Cardiac septum (tissue), 1 donor: ENCODE measurements at places on chromosomes 7 and 10. TPM values are rescaled to one million over a fixed set of nuclear protein-coding genes. Genes with fewer than 3 reads are reported as not detected.

GRCh38 chr7:104986628-104987259 lies 27.3 kb upstream of the KMT2E start:
- no peak for DNase-seq

CPA1 gene
- not detected for total RNA-seq

DNA sequence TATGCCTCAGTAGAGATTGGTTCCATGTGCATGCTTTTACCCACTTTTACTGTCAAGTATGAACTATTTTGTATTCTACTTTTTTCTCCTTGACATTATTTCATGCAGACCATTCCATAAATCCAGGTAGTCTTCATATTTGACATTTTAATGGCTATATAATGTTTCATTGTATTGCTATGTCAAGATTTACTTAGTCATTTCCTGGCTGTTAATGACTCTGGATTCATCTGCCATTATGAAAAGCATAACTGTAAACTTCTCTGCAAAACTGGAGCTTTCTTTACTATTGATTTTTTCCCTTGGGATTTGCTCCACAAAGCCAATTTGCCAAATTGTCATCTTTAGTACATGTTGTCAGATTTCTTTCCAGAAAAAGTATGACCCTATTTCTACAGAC lies 6.8 kb upstream of the MSRB2 start:
- no peak for DNase-seq

DNA sequence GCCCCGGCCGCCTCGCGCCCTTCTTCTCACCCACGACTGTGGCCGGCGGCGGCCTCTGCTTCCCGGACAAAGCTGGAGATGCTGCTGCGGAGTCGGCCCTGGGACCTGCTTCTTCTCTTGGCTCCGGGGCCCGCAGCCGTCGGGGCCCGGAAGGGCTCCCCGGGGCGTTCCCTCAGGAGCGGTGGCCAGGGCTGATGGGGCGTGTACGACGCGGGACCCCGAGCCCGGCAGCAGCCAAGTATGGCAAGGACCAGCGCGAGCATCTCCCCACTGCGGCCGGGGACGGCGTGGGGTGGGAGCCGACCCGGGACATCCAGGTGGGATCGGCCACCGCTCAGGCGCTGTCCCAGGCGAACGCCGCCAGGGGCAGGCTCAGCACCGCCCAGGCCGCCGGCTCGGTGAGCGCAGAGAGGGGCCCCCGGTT lies 27.6 kb upstream of the BMS1 start:
- no peak for DNase-seq

DNA sequence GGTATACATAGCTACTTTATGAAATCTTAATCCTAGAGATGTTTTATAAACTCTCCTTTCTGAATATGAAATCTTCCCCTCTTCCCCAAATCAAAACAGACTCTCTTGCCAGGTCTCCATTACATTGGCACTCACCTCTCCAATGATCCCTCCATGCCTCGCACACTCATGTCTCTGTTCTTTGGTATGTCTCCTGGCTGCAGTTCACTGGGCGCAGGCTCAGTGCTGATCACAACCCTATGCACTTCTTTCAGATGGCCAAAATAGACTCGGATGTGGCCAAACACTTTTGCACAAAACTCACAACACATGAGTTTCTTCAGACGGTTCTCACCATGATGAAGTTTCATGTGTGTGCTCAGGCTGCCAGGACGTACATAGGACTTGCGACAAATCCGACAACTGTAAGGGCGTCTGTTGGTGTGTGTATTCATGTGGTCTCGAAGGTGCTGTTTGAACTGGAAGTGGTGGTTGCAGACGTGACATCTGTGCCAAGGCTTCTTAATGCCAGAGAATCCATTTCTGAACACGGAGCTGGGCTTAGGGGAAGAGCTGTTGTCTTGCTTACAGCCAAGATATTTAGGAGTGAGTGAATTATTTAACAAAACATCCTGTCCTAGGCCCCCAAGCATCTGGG lies 183.2 kb downstream of the ZNF438 start:
- DNase-seq, result no peak

- no peak for DNase-seq
Observed at GRCh38 chr7:31114593-31115343, 62.7 kb downstream of the ADCYAP1R1 start.

- DNase-seq, result no peak
Observed at GRCh38 chr10:50394832-50395231, 143.5 kb upstream of the ASAH2 start.

CRPPA gene
- 7.3 TPM for total RNA-seq

POLR2J2 gene
- 6.5 TPM for total RNA-seq

- DNase-seq, result no peak
Observed at GRCh38 chr10:88923520-88923919, 29.1 kb downstream of the ACTA2 start.

- DNase-seq, result no peak
Observed at GRCh38 chr7:15219758-15220157, 317.2 kb upstream of the DGKB start.

- no peak for DNase-seq
Observed at GRCh38 chr10:72063703-72064391, 24.5 kb downstream of the SPOCK2 start.

DNA sequence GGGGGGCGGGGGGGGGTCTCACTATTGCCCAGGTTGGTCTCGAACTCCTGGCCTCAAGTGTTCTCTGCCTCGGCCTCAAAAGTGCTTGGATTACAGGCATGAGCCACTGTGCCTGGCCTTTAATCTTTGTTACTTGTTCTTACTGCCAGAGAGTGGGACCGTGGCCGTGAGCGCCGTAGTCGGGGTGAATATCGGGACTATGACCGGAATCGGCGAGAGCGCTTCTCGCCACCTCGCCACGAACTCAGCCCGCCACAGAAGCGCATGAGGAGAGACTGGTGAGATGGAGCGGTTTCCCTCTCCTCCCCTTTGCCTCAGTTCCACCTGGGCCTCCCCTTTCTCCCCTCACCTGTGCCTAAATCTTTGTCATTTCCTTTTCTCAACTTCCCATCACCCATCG lies 6.2 kb downstream of the SRRT start:
- no peak for DNase-seq

C10orf67 gene
- total RNA-seq, result 0.35 TPM

NCOA4 gene
- 195 TPM for total RNA-seq

GRCh38 chr7:67644151-67644550 lies 647.5 kb downstream of the TYW1 start:
- no peak for DNase-seq

- no peak for DNase-seq
Observed at GRCh38 chr10:70265032-70265689, 18.6 kb downstream of the NPFFR1 start.

GUSB gene
- 15.8 TPM for total RNA-seq

DNA sequence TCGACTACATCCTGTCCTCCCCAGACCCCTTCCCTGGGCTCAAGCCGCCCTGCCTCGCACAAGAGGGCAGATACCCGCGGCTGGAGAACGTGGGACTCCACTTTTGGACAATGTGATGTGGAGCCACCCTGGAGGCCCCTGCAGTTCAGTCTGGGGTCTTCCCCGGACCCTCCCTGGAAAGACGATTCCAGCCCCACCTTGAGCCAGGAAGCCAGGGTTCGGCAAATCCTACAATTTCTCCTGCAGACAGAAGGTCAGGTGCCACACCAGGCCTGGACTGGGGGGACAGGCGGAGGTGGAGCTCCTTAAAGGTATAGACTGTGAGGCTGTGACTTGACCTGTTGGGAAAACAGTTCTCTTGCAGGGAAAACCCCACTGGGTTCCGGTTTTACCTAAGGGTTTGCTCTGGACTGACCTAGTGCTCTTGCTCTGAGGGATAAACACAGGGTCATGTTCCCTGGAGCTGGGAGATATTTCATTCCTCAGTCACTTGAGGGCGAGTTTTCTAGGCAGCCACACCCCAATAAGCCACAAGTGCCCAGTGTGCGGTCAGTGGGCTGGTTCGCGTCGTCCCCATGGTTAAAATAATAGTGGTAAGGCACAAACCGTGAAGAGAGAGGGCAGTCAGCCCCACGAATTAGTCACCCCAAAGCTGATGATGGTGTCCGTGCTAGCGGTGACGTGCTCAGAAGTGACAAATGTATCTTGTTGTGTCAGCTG lies 1.6 kb downstream of the FOXL3 start:
- no peak for DNase-seq

OR6V1 gene
- total RNA-seq, result not detected

DNA sequence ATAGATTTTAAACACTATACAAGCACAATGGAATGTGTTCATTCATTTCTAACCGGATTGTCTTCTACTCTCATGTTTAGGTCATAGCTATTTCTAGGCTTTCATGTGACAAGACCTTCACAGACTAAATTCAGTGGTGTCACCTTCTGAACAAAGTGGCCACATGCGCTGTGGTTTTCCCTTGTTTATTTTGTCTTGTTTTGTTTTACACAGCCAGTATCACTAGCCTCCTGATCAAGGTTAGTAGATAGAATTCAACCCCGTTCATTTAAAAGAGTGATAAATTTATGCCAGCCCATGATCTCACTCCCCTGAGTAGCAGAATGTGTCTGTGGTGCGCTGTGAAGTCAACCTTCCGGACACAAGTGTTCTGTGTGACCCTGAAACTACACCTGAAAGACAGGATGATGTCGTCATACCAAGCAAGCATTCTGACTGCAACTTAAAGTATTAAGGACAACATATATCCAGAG lies 209.1 kb downstream of the CREB5 start:
- DNase-seq, result no peak

SLC16A9 gene
- 1.5 TPM for total RNA-seq

GRCh38 chr7:101957744-101958525 lies 140.5 kb downstream of the CUX1 start:
- no peak for DNase-seq

DNA sequence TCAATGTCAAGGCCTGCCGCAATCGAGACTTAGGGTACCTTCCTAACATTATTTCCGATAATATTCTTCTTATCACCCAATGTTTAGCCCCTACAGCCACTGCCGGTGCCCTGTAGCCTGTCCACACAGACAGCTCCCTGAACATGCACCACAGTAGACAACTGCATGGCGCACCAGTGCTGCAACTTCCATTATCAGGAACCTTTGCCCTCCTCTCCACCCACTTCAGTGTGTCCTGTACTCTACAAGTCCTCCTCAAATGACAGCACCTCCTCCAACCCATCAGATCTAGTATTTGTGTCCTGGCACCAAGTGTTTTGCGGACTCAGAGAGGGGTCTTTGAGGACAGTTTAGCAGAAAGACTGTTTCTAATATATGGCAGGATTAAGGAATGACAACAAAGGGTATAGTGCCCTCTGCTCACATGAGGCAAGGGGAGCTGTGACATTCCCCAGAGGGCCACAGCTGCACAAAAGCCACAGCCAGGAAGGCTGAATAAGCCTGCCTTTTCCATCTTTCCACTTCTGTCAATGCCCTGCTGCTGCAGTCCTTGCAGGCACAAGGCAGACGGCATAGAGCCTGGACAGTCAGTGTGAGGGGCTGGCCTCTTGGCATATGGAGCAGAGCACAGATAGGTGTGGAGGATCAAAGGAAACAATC lies 335.4 kb downstream of the PARD3 start:
- no peak for DNase-seq

GRCh38 chr10:61350068-61350467 lies 103.1 kb downstream of the TMEM26 start:
- no peak for DNase-seq

DNA sequence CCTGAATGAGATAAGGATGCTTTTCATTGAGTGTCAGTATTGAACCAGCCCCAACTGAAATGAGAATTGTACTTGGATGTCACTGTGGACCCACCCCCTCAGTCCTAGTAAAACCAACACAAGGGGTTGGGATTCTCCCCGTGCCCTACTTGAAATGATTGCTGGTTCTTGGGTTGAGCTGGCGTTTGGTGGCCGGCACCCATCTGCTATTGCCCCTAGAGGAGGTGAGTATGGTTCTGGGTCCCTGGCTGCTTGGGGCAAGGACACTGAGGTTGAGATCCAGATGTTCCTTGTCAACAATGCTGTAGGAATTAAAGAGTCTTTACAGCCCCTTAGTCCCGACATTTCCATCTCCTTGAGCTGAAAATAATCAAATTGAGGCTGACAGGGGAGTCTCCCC lies 170.0 kb upstream of the ZNF32 start:
- DNase-seq, result no peak

CCDC186 gene
- 19.5 TPM for total RNA-seq

CXCL12 gene
- total RNA-seq, result 121 TPM

DNA sequence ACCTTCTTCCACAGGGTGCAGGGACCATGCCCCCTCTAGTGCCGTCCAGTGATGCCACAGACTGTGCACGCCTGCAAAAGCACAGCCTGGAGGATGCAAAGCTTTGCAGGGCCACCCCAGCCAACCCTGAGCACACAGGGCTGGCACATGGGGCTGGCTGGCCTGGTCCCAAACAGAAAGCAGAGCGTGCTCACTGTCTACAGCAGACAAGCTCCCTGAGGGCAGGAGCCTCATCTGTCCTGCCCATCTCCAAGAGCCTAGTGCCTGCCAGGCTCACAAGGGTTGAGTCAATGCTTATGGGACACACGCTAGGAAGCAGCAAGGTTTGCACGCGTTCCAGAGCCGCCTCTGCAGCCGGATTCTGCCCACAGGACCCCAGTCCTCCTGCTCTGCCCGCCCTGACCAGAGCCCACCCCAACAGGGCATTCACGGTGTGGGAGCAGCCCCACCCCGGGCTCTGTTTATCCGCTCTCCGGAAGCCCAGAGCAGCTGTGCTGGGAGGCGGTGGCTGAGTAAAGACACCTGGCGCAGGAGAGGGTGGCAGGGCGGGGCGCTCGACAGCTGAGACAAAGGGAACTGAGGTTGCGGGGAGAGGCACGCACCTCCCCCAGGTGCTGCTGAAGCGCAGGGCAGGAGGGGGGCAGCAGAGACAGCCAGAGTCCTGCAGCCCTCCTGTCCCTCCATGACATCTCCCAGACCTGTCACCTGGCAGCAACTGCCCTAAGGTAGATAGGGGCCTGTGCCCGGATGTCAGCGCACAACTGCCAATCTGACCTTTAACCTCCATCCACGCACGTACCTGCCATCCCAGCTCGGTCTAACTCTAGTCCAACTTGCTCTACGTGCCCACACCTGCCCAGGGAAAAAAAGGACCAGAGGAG lies 4.3 kb downstream of the KCNH2 start:
- DNase-seq, result no peak

H2BK1 gene
- not detected for total RNA-seq

DNA sequence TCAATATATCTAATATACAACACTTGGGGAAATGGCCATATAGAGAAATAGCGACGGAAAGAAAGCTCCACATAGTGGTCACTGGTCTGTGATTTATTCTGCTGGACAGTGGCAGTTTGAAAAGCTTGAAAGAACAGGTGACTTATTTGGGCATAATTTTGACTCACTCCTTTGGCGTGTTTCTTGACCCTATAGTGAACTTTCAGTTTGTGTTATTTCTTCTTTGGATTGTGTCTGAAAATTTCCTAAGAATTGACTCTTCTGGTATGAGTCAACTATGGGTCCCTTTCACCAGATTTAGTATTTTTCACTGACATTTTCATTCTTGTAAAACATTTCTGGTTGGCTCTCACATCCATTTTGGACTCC lies 25.8 kb upstream of the IMMP2L start:
- DNase-seq, result no peak

GRCh38 chr10:93224005-93224779 lies 150.5 kb downstream of the CYP26A1 start:
- peak; percentile 57 for DNase-seq

GRCh38 chr10:115956225-115957011 lies 316.6 kb downstream of the GFRA1 start:
- no peak for DNase-seq

DRGX gene
- not detected for total RNA-seq

ITGA8 gene
- total RNA-seq, result 2.5 TPM

LRRD1 gene
- total RNA-seq, result 0.43 TPM

GRCh38 chr7:74199551-74200355 lies 10.1 kb upstream of the LAT2 start:
- DNase-seq, result no peak

- no peak for DNase-seq
Observed at GRCh38 chr7:107917763-107918651, 27.0 kb downstream of the DLD start.

EGR2 gene
- total RNA-seq, result 4.8 TPM

NPTX2 gene
- 0.43 TPM for total RNA-seq

- no peak for DNase-seq
Observed at GRCh38 chr10:110864662-110865140, 7.0 kb upstream of the PDCD4 start.
